Heart right ventricle (tissue), 16 donors: ENCODE measurements at places on chromosomes 3 and 15. TPM values are rescaled to one million over a fixed set of nuclear protein-coding genes. Genes with fewer than 3 reads are reported as not detected.
A peak's percentile ranks its signal among the peaks of the same experiment; 100 is the strongest.

Gene CKMT1A
- not detected for total RNA-seq

Gene SEC62
- 77.3 TPM for total RNA-seq

DNA sequence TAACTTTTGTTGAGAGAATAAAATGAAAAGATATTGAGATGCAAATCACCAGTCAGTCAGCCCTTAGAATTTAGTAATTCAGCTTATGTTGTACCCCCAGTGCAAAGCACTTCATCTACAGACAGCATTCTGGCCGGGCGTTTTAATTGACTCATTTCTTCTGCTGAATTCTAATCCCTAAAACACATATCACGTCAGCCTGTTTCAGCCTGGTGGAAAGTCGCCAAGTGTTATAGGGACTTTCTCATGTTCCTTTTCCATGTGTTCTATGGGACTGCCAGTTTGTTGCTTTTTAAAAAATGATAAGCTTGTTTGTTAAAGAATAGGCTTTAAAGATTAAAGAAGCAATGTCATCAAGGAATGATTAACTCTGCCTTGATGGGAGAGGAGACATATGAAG, 169.7 kb upstream of the BFSP2 start:
- DNase-seq, result no peak

DNA sequence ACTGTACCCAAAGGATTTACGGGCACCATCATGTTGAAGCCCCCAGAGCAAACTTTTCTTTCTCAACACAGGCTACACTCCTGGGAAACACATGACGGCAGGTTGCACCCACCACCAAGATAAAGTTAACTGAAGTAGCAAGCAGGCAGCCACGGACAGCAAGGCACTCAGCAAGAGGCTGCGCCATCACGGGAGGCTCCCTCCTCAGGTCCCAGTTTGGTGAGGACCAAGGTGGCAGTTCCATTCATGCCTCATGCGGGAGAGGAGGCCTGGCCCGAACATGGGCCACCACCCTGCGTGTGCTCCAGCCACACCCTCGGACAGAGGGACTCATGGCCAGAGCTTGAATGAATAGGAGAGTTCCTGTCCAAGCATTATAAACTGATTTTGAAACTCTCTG, 6.8 kb downstream of the ADCY5 start:
- DNase-seq, result no peak

Gene GPR15
- total RNA-seq, result not detected

DNA sequence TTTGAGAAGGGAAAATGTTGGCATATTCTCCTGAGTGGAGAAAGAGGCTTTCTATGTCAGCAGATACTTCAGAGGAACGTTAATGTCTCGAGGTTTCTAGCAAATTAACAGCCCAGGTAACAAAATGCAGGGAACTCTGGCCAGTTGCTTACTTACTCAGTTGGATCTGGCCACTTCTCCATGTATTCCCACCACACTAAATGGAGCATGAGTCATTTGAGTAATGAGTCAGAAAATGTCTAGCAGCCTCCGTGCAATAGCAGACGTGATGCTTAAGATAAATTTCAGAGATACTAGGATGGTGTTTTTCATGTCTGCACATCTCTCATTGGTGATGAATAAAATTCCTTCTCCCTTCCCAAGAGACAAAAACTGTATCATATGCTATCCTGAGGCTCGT, 671.5 kb downstream of the FHIT start:
- DNase-seq, result no peak

GRCh38 chr3:49775538-49775937, 10.8 kb downstream of the IP6K1 start:
- no peak for DNase-seq

GRCh38 chr3:194769020-194769643, 83.4 kb downstream of the FAM43A start:
- peak; percentile 86 for DNase-seq
